CD8-positive, alpha-beta T cell (primary cell): ENCODE measurements at places on chromosomes 7 and 10. TPM values are rescaled to one million over a fixed set of nuclear protein-coding genes. Genes with fewer than 3 reads are reported as not detected.

Gene SGCE
- 0.50 TPM for total RNA-seq

Gene SEC31B
- total RNA-seq = 57.9 TPM

Gene HOXA4
- total RNA-seq = not detected

DNA sequence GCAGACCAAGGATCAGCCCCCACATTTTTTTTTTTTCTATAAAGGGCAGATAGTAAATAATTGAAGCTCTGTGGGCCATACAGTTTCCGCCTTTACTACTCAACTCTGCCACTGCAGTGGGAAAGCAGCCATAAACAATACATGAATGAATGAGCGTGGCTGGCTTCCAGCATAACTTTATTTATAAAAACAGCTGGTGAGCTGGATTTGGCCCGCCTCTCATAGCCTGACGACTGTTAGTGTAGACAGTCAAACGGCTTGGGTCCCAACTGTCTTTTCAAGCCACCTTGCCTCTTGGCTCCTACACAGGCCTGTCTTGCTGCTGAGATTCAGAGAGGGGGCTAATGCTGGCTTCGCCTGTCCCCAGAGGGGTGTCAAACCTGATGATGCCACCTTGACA, 169.8 kb upstream of the GPR26 start:
- DNase-seq = no peak

GRCh38 chr10:124592101-124592500, 130.5 kb downstream of the LHPP start:
- DNase-seq = no peak

DNA sequence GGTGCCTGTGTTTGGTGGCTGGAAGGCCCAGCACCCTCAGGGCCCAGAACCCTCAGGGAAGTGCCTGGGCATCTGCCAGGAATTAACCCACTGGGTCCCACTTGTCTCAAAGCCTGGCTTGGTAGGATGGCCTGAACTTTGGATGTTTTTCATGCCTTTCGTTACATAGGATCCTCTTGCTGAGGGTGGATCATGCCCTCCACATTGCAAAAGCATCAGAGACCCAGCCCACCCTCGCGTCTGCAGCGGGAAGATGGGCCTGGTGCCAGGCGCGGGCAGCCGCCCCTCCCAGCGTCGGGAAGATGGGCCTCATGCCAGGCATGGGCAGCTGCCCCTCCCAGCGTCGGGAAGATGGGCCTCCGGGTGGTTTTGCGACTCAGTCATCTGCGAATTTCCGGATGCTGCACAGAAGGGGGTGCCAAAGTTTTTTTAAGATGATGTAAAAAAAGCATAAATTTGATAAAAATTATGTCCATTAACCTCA, 51.9 kb upstream of the PRKAR1B start:
- no peak for DNase-seq

- DNase-seq = no peak
Observed at GRCh38 chr7:83504330-83504729, 144.6 kb downstream of the SEMA3E start.

Gene ZC3HAV1
- total RNA-seq = 194 TPM

Gene CCDC136
- total RNA-seq = 5.8 TPM

GRCh38 chr7:24924375-24924774, 55.6 kb downstream of the OSBPL3 start:
- no peak for DNase-seq

Gene OR6V1
- total RNA-seq = not detected

DNA sequence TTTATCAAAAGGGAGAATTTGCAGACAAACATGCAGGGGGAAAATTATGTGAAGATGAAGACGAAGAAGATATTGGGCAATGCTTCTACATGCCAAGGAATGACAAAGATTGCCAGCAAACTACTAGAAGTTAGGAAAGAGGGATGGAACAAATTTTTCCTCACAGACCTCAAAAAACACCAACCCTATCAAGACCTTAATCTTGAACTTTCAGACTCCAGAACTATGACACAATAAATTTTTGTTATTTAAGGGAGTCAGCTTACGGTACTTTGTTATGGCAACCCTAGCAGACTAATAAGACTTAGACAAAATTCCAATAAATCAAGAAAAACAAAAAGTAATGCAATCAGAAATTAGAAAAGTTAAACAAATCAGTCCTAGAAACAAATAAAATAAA, 280.0 kb upstream of the GNAI1 start:
- no peak for DNase-seq

DNA sequence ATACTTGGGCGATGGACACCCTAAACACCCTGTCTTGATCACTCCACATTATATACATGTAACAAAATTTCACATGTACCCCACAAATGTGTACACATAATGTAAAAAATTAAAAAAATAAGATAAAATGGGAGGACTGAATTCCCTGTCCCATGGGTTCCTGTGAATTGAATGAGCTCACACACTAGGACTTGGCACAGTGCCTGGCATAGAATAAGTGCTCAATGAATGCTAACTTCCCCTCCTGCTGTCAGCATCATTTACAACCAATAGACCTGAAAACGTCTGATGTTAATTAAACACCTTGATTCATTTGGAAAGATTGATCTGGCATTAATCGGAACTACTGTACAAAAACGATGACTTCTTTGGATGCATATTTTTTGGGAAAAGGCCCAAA, 117.3 kb upstream of the ZNF438 start:
- no peak for DNase-seq

- no peak for DNase-seq
Observed at GRCh38 chr7:107661081-107661864, 645 bp downstream of the SLC26A4 start.

- DNase-seq = no peak
Observed at GRCh38 chr7:74297516-74298233, 8.5 kb downstream of the CLIP2 start.
